Kidney epithelial cell (primary cell): ENCODE measurements at places on chromosomes 7 and 10.

GRCh38 chr10:125812128-125812750 lies 10.8 kb downstream of the UROS start:
- DNase-seq = no peak

DNA sequence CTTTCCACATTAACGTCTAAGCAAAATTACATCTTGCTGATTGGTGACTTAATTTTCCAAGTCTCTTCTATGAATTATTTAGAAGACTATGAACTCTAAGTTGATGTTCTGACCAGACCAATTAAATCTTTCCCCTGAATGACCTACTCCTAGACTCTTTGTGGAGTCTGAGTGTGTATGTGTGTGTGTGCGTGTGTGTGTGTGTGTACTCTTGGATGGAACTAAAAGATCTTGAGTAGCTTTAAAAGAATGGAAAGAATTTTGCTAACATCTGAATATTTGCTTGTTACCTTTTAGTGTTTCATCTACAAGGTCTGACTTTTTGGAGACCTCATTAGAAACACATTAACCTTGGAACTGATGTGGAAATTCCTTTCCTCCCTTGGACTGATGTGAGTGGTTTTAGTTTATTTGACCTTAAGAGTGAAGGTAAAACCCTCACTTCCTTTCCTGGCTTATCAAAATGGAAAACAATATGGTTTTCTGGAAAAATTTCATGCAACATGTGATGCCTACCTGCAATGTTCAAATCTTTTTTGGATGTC lies 257.1 kb downstream of the GATA3 start:
- no peak for DNase-seq

GRCh38 chr10:123622381-123622780 lies 43.8 kb upstream of the GPR26 start:
- DNase-seq = no peak

- DNase-seq = no peak
Measured at GRCh38 chr7:135898226-135898625, 78.9 kb downstream of the MTPN start.

GRCh38 chr7:135769005-135769802 lies 20.6 kb upstream of the FAM180A start:
- no peak for DNase-seq

- DNase-seq = no peak
Measured at GRCh38 chr10:131574363-131574706, 262.8 kb upstream of the TCERG1L start.

GRCh38 chr10:78577712-78578111 lies 491.1 kb upstream of the ZMIZ1 start:
- DNase-seq = no peak

DNA sequence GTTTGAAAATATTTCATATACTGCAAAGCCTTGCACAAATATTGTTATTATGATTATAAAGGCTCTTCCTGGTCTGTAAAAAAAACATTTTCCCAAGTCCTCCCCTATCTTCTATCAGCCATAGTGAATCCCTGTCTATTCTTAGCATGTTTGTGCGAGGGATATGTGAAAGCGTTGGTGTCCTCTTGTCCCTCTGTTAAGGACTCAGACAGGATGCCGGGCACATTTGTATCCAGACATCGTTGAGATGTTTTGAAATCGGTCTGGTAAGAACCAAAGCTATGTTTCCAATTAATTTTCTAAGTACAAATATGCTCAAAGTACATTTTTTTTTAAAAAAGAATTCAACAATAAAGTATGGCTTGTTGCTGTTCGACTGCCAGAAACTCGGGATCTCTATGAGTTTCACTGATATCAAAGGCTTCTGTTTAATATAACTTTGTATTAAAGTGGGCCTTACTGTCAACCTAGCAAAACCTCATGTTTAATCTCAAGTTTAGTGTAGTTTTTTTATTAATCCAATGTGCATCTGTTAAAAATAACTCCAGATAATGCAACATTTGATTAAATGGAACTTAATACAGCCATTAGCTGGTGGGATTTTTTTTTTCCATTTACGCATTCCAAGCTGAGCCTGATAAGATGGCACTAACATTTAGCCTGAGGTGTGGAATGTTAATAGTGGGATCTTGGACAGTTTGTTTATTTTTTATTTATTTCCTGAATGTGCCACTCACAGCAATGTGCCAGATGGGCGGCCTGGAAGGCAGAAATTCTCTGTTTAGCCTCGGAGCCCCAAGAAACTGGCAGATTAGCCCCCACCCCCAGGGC lies 754.3 kb downstream of the LRMDA start:
- DNase-seq = no peak
